GM12865 (cell line): ENCODE measurements at places on chromosomes 7 and 10.

- DNase-seq, result no peak
These were observed 61.8 kb upstream of the MET start for GRCh38 chr7:116610210-116610609.

GRCh38 chr10:113681533-113682470 is 2.1 kb downstream of the CASP7 start:
- peak; percentile 88 for DNase-seq

GRCh38 chr10:75051308-75051707 is 60.1 kb upstream of the SAMD8 start:
- DNase-seq, result no peak

DNA sequence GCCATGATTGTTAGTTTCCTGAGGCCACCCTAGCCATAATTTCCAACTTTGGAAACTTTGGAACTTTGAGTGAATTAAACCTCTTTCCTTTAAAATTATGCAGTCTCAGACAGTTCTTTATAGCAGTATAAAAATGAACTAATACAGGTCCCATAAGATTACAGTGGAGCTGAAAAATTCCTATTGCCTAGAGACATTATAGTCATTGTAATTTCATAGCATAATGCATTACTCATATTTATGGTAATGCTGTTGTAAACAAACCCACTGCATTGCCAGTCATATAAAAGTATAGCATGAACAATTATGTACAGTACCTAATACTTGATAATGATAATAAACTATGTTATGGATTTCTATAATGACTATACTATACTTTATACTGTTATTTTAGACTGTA is 88.0 kb upstream of the TMEM229A start:
- DNase-seq, result no peak

GRCh38 chr10:32189400-32190084 is 133.3 kb upstream of the KIF5B start:
- no peak for DNase-seq

GRCh38 chr10:17943033-17943745 is 8.5 kb upstream of the SLC39A12 start:
- no peak for DNase-seq

GRCh38 chr10:110885932-110886674 is 14.4 kb downstream of the PDCD4 start:
- no peak for DNase-seq

DNA sequence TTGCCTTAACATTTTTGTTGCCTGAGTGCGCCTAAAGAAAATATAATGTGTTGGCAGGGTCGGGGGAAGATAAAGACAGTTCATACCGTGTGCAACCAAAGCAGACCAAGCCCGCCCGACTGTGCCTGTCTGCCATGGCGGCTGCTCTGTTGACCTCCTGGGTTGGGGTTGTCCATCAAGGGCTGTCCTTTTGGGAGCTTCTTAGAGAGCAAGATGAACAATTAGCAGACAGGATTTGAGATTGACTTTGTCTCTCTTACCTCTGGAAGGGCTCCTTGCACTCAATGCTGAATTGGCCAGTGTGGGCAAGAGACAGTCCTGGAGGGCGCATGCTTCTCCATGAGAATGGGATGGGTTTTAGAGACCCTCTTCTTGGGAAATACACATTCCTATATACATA is 319.6 kb downstream of the GLRX3 start:
- DNase-seq, result no peak

DNA sequence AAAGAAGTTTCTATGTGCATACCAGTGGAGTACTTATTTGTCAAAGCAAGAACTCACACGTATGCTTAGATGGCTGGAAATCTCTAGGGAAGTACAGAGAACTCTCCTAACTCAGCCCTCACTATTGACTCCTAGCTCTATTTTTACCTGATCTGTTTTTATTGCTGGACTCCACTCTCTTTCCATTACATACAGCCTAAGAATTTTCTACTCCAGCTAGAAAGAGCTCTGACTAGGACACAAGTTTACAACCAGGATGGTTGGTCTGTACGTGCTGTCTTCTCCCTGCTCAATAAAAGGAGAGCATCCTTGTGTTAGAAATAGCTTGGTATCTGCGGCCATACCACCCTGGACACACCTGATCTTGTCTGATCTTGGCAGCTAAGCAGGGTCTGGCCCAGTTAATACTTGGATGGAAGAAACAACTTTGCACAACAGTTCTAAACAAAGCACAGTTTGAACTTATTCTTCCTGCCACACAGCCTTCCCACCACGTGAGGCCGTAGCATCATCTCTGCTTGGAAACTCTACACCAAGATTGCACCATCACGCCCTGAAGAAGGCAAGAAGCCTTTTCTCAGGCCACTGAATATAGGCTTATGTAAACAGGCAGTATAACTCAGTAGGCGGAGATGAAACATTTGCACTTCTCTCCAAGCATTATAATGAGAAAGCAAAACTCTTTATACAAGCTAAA is 50.7 kb downstream of the KCNMA1 start:
- no peak for DNase-seq

DNA sequence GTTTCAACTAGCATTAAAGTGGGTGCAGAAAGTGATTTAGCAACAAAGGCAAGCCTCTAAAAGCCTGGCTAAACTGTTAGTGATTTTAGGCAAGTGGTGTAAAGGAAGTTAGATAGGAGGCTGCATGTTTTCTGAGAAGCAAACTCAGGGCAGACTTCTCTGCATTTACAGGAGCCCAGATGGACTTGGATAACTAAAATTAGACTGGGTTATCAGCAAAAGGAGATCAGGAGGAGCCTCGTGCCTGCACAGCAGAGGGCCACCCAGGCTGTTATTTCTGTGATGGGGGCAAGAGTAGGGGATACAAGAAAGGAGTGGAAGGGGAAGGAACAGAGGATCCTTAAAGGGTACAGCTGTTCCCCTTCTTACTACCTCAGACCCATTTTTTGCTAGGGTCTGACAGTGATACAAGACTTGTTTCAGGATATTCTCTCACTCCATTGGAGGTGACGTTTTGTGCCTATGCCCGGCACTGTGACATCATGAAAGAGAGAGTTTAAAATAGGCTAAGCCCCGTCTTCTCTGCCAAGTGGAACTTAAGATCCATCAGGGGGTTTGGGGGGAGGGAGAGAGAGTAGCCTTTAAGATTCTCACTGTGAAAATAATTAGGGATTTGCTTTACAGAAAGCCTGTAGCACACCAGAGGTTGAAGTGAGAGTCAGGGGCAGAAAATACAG is 49.6 kb upstream of the PDCD4 start:
- no peak for DNase-seq

GRCh38 chr7:104826135-104826534 is 187.9 kb upstream of the KMT2E start:
- DNase-seq, result no peak

GRCh38 chr10:11344550-11344949 is 266.9 kb downstream of the USP6NL start:
- DNase-seq, result no peak

- DNase-seq, result no peak
These were observed 508.3 kb downstream of the SORCS3 start for GRCh38 chr10:105149371-105149891.

DNA sequence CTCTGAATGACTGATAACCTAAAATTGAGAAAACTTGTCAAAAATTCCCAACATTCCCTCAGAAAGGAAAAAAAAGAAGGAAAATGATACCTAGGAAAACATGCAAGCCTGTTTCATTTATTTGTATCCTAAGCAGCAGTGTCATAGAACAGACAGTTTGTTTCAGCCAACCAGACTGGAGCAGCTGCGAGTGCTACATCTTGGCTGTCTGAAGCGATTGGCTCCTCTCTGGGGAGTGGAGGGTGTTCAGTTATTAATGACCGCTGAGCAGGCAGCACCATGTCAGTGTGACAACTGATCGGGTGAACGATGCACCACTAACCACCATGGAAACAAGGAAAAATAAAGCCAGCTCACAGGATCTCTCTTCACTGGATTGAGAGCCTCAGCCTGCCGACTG is at the start of gene LRRN3:
TSS of gene LRRN3 (plus strand) at position 282 of the 400 bp plus-strand sequence. CDS start 31,646 bp downstream, outside the sequence.
- DNase-seq, result no peak

DNA sequence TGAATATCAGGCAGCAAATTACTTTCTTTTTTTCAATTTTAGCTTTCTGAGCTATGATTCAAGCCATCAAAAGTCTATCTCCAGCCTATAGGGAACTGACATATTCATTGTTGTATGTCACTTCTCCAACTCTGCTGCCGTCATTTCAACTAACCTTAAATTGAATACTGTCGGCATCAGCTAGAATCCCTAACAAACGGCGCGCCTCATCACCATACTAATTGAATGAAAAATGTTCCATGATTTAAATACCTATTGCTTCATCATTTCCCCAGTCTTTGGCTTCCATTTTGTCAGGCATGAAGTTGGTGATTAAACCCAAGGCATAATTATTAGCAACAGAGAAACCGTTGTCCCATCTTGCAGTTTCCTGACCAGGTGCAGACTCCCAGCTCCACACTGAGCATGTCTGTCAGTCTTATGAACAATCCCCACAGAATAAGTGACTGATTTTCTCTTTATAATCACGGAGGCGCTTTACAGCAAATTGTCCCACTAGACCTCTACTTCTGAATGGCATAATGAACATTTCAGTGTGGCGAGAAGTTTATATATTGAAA is 83.5 kb upstream of the NPY start:
- DNase-seq, result no peak

GRCh38 chr10:71561003-71561574 is 158.5 kb downstream of the C10orf105 start:
- no peak for DNase-seq

DNA sequence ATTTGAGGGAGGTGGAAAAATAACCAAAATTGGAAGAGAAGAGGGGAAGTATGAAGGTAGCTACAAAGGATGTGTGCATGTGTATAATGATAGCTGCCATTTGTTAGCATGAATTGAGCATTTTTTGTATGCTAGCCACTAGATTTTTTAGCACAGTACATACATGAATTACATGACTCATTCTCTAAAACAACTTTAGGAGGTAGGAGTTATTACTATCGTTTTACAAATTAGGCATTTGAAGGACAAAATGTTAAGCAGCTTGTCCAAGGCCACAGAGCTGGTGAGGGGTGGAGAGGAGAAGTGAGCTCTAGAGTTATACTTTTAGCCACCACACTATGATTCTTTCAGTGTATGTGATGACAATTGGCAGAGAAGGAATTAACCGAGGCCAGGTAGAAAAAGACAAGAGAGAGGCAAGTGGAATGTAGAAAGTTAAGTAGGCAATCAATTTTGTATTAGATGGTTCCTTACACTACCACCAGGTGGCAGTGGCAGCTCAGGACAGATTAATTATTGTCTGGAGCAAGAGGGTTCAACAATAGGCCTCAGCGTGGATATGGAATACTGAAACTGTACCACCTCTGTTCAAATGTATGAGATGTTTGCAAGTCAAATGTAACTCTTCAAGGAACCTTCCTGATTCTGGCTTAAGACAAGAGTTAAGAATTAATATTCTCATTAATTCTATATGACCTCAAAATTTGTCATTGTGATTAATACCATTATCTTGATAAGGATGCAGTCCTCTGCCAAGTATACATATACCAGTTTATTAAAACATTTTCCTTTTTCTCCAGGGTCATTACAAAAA is 128.0 kb downstream of the MBL2 start:
- DNase-seq, result peak; percentile 41

- DNase-seq, result peak; percentile 70
These were observed 148.9 kb downstream of the PARD3 start for GRCh38 chr10:34666008-34666704.

DNA sequence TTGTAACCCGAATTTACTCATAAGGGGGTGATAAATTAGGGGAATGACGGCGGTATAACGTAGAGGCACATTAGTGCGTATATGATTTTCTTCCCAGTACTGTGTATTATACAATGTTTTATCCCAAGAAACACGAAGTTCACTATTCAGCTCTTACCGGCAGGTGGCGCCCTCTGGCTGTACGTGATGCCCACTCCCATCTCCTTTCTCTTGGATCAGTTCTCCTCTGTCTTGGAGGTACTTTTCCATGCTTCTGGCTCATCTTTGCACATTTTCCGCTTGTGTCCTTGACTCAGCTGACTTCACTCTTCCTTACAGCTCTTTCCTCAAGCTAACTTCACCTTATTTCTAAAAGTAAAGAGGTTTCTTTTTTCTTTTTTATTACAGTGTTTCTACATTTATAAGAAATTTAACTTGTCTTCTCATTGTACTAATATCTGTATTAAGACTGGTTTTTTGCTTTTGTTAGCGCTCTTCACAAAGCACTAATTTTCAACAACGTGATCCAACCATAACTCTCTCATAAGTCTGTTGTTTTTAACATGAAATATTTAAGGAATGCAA is 21.3 kb downstream of the TMEM176B start:
- DNase-seq, result peak; percentile 73

- no peak for DNase-seq
These were observed 519.3 kb upstream of the MKI67 start for GRCh38 chr10:128645486-128645885.

DNA sequence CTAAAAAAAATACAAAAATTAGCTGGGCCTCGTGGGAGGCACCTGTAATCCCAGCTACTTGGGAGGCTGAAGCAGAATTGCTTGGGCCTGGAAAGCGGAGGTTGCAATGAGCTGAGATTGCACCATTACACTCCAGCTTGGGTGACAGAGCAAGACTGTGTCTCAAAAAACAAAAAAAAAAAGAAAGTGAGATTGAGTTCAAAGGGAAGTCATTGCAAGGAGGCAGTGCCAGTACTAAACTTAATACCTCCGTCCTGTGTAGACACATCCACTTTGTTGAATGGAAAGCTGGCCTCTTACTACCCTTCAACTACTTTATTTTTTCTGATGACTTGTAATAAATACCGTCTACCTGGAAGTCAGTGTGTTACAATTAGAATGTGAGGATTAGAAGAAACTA is 31.0 kb downstream of the AHCYL2 start:
- no peak for DNase-seq

DNA sequence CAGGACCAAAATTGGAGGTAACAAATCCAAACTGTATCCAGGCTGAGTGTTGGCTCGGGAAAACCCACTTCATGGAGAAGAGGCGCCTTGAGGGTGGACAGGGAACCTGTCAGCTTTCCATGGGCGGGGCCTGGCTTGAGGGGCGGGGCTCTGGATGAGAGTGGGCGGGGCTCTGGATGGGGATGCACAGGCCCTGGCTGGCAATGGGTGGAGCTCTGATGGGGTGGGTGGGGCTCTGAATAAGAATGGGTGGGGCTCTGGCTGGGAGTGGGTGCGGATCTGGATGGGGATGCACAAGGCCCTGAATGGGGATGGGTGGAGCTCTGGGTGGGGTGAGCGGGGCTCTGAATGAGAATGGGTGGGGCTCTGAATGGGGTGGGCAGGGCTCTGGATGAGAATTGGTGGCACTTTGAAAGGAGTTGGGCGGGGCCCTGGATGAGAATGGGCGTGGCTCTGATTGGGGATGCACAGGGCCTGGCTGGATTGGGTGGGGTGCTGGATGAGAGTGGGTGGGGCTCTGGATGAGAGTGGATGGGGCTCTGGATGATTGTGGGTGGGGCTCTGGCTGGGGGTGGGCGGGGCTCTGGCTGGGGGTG is 96.6 kb upstream of the NPTX2 start:
- DNase-seq, result no peak
